ENCODE measurements at places on chromosomes 2 and 18.

DNA sequence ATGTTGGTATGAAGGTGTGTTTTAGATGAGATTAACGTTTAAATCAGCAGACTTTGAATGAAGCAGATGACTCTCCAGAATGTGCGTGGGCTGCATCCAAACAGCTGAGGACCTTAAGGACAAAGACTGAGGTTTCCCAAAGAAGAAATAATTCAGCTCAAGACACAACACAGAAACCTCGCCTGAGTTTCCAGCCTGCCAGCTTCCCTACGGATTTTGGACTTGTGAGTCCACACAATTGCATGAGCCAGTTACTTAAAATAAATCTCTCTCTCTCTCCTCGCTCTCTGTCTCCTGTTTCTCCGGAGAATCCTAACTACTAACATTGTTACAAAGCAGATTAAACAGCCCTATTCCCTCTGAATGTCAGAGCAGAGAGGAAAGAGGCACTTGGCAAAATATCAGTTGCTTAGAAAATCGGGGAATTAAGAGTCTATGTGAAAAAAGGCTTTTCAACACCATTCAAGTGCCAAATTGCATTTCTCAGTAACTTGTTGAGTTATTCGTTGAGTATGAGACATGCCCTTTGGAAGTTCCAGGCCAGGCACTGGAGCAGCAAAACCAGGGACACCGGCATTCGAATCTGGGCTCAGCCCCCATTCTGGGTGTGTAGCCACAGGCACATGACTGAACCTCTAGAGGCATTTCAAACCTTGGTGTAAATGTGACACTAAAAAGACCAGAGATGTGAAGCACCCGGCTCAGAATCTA lies 174.6 kb upstream of the PID1 start:
- no peak for DNase-seq

DNA sequence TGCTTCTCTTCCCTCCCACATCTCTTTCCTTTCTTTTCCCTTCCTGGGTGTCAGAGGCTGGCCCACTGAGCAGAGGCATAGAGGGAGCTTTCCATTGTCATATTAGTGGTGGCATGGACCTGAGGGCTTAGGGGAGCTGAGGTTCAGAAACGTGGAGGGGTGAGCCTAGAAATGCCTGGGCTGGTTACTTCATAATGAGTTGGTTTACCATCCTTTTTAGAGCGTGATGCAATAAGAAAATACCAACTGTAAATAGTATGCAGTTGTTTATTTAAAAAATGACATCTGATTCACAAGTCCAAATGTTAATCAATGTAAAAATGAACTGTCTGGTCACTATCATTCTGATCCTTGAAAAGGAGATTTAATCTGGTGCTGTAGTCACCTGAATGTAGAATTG lies 46.3 kb downstream of the MYO1B start:
- no peak for DNase-seq

DNA sequence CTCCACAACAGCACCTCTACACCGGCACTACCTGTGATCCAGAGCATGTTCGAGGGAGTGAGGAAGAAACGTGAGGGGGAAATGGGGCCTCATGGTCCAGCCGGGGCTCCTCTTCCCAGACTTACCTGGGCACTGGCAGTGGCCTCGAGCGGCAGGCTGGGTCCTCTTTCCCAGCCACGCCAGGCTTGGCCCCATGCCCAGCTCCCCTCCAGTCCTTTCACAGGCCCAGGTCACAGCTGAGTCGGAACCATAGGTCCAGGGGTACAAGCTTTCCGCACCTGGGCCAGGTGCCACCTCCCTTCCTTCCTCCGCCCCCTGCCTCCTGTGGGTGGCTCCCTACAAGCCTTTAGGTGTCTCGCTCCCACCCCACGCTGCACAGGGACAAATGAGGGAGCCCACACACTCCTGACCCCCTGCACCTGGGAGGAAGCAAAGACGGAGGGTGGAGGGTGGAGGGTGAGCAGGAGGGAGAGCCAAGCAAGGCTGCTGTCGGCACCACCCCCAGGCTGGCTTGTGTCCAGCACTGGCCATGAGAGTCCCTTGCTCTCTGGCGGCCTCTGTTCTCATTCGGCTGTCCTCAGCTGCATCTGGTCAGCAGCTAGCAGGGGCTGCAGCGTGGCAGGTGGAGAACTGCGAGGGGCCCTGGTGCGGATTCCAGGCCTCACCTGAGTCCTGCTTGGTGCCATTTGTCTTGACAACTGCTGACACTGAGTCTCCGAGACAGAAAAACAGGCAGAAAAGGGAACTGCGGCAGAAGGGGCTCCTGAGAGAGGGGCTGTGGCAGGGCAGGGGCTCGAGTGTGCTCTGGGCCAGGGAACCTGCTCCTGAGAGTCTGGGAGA lies 26.8 kb downstream of the ADRA2B start:
- no peak for DNase-seq

DNA sequence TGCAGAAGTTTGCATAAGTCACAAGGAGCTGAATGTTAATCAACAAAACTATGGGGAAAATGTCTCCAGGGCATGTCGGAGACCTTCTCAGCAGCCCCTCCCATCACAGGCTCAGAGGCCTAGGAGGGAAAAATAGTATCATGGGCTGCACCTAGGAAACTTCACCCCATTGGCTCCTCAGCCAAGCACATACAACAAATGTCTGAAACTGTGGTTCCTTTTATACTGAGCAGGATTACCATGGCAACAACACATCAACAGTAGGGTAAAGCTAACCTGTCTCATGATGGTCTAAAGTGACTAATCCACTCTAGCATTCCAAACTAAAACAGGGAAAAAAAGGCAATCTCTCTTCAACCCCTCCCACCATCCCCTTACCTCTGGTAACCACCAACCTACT lies 3.2 kb upstream of the NEMP2 start:
- no peak for DNase-seq

- DNase-seq, result peak; percentile 82
Observed at GRCh38 chr2:43224131-43224570, 2.3 kb downstream of the ZFP36L2 start.

- no peak for DNase-seq
Observed at GRCh38 chr2:120251880-120252224, 800 bp upstream of the RALB start.

GRCh38 chr2:74081030-74081762 lies 66.5 kb downstream of the BOLA3 start:
- no peak for DNase-seq

GRCh38 chr18:64116571-64117175 lies 32.2 kb downstream of the LINC00305 start:
- DNase-seq, result no peak

- no peak for DNase-seq
Observed at GRCh38 chr2:850429-850828, 100.2 kb upstream of the SNTG2 start.

GRCh38 chr2:134407154-134407890 lies 153.4 kb downstream of the MGAT5 start:
- DNase-seq, result no peak

- DNase-seq, result no peak
Observed at GRCh38 chr2:55073000-55073983, 23.0 kb upstream of the RTN4 start.

DNA sequence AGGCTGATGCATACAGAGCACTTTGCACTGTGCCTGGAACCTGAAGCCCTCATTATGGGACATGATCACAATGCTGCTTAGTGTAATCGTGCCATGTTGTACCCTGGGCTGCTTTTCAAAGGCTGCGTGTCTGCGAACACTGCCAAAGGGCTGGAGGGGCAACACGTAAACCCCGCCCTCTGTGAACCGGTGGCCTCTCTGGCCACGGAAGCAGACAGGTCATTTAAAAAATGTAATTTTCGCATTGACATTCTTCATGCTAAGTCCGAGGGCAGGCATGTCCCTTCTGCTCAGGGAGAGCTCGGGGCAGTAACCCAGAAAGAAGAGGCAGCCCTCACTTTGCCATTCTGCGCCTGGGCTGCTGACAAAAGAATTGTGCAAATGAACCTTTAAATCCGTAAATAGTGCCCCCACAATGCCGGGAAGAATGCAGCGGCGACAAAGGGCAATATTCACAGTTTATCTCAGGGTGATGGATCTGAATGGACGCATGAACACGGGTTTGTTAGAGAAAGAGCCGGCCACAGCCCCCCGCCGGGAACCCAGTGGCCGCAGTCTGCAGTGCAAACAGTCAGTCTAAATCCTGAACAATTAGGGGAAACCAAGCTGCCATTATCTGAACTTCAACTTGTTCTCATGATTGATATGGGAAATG lies 226.1 kb downstream of the MYCN start:
- DNase-seq, result no peak

DNA sequence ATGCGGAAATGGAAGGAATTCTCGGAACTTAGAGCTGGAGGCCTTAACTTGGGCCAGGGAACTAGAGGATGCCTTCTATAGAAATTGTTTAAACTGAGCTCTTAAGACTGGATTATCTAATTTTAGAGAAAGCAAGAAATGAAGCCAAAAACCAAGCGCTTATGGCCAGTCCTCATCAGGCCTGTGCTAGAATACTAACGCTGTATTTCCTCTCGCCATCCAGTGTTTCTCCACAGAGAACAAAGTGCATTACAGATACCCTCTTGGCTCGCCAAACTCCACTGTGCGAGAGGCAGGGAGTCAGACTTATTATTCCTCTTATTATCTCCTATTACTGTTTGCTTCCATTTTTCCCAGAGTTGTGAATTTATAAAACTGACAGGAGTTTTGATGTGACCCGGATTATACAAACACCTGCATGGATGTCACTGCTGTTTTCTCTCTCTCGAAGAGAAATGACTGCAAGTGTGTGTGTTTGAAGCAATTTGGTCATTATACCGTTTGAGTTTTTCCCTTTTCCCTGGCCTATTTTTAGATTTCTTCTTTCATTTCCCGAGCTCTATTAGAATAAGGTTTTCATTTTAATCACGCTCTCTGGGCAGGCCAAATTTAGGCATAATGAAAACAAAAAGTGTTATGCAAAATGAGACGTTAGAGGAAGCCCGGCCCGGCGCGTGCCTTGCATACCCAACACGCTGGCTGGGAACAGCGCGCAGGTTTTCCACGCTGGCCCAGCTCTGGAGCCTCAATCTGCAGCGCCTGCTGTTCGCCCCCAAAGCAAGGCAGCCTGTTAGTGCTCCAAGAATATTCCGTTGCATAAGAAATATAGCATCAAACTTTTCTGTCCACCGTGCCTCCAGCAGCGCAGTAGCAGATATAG lies 103.3 kb downstream of the ALK start:
- DNase-seq, result no peak
